ENCODE measurements at places on chromosomes 13 and 19. TPM values are rescaled to one million over a fixed set of nuclear protein-coding genes. Genes with fewer than 3 reads are reported as not detected.

DNA sequence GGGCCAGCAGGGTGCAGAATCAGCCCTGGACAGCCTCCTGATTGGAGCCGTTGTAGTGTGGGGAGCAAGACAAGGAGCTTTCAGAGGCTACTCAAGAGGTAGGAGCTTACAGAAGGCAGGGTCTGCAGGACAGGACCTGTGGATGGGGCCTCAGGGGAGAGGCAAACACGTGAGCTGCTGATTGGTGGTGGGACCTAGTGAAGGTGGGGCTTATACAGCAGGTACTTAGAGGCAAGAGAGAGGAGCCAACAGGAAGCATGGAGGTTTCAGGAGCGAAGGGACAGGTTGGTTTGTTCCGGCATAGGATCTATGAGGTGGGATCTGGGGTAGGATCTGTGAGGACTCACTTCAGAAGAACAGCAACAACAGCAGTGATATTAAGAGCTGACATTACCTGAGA, 32.4 kb downstream of the ZSWIM4 start:
- DNase-seq: no peak

- DNase-seq: no peak
Observed at GRCh38 chr13:98939660-98940191, 38.1 kb downstream of the DOCK9 start.

DNA sequence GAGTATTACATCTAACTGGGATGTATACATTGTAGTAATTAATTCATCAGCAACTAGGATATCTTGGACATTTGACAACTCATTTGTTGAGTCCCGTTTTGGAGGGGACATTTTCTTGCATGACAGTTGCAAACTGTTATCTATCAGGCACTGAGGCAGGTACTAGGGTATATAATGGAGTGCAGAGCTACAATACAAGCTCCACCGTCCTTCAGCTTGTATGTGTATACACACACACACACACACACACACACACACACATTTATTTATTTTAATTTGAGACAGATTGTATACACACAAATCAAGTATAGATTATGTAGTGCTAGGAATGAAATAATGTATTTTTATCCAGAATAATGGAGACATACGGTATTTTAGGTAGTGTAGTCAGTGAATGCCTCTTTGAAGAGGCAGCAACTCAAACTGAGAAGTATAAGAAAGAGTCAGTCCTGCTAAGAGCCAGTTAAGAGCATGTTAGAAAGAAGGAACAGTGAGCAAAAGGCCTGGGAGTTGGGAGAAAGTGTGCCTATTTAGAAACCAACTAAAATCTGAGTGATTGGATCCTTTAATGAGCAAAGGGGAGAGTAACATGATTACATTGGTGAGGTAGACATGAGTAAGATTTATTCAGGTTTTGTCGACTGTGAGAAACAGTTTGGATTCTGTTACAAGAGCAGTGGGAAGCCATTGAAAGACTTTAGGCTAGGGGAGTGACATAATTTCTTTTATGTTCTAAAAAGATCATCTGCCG, 74.5 kb downstream of the NBEA start:
- no peak for DNase-seq

DNA sequence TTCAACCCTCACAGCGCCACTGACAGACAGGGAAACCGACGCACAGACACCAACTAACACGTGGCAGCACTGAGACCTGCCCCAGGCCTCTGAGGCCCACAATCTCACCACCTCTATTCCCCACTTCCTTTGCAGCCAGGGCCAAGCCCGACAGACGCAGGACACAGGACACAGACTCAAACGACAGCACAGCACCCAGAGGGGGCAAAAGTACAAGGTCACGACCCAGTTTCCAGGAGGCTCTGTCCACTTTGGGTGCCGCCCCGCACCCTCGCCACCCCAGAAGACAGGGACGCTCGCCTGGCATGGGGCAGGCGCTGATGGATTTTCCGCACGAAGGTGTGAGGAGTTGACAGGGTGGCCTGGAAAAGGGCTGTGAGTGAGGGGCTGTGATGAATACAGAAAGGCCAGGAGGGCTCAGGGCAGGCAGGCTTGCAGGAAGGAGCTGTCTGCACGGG, 48.8 kb downstream of the MLLT1 start:
- DNase-seq: no peak

- DNase-seq: no peak
Observed at GRCh38 chr19:4557971-4558941, 1.2 kb downstream of the SEMA6B start.

GRCh38 chr19:41935760-41936415, 7.6 kb upstream of the ERFL start:
- DNase-seq: no peak

- no peak for DNase-seq
Observed at GRCh38 chr13:46296115-46296822, 84.5 kb downstream of the LRRC63 start.

GRCh38 chr13:85816413-85816812, 17.2 kb upstream of the SLITRK6 start:
- DNase-seq: no peak

GRCh38 chr13:44273991-44274770, 99.4 kb upstream of the SERP2 start:
- no peak for DNase-seq

GRCh38 chr19:10332158-10332964, 968 bp downstream of the RAVER1 start:
- DNase-seq: no peak

DNA sequence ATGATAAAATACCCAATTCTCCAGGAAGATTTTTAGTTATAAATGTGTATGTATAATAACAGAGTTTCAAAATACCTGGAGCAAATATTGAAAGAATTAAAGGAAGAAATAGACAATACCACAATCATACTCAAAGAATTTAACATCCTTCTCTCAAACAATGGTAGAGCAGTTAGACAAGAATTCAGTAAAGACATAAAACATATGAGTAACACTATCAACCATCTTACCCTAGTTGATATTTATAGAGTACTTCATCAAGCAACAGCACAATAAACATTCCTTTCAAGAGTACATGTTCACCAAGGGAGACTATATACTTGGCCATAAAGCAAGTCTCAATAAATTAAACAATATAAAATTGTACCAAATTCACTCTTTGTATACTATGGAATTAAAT, 108.4 kb downstream of the DLEU7 start:
- no peak for DNase-seq

DNA sequence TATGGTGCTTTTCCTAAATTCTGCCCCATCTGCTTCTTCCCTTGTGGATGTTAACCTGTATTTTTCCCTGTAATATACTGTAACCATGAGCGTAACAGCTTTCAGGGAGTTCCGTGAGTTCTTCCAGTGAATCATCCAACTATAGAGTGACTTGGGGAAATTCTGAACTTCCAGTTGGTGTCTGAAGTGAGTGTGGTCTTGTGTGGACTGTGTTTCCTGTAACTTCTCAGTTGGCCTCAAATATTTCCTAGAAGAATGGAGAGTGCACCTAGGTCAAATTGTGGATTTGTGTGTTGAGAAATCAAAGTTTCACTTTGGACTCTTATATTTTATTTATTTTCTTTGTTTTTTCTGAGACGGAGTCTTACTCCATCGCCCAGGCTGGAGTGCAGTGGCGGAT, 11.0 kb upstream of the ZNF766 start:
- DNase-seq: no peak

- peak; percentile 76 for DNase-seq
Observed at GRCh38 chr19:6218491-6219146, 61.2 kb downstream of the MLLT1 start.

GRCh38 chr13:45733361-45733760, 31.2 kb downstream of the CBY2 start:
- no peak for DNase-seq

DNA sequence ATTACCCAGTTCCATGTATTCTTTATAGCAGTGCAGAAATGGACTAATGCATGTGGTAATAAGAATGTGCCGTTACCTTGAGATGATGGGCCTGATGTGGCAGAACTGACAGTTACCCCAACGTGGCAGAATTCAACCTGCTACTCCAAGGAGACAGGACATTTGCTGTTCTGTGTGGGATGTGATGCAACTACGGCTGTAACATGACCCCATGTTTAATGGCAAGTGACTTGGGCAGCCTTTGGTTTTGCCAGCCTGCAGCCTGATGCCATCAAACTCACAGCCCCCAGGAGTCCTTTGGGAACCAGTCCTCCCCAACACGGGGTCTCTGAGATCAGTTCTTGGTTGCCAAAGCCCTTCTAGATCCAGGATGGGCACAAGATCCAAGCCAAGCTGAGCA, 107.3 kb downstream of the ZNF557 start:
- no peak for DNase-seq

DNA sequence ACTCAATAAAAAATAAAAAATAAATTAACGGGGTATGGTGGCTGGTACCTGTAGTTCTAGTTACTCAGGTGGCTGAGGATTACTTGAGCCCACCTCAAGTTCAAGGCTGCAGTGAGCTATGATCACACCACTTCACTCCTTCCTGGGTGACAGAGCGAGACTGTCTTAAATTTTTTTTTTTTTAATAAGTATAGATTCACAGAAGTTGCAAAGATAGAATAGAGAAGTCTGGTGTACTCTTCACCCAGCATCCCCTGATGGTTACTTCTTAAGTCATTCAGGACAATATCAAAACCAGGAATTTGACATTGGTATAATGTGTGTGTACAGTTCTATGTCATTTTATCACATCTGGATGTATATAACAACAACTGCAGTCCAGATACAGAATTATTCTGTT, 7.7 kb upstream of the CD22 start:
- no peak for DNase-seq

DNA sequence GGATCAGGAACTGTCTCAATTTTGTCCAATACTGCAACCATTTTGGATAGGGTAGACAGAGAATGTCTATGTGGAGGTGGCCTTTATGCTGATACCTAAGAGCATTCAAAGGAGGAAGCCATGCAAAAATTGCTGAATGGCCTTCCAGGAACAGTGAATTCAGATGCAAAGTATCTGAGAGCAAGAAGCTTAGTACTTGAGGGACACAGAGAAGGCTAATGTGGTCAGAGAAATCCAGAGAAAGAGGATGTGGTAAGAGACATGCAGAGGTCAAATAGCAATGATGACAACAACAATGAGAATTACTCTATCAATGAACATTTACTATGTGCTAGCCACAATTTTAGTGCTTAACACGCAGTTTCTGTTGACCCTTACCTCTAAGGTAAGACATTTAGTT, 785.6 kb upstream of the KLHL1 start:
- DNase-seq: no peak

DNA sequence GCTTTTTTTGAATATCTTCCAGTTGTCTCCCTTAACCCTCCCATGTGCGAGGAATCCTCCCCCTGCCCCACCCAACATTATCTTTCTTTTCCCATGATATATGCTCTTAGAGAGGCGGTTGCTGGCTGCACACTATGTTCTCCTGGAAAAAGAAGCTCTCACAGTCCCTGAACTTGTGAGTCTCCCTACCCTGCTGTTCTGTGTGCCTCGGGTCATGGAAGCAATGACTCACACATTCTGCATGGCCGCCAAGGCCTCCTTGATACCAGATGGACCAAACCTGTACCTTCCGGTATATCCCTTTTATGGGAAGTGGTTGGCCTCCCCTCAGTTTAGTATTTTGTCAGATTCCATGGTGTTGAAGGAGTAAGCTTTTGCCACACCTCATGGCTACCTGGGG, 705.4 kb downstream of the SLITRK6 start:
- DNase-seq: no peak

DNA sequence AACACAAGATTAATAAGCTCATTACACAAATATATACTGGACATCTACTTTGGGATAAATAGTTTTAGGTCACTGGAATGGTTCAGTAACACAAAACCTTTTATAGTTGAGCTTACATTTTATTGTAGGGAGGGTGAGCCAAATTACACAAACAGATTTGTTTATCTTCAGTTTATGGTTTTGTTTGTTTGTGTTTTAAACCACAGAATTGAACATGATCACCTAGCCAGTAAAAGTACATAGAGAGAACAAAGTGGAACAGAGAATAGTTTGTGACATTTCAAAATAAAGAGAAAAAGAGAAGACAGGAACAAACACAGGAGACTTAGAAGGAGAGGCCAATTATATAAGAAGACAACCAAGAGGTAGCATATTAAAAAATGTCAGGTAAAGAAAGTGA, 1930.2 kb upstream of the PCDH20 start:
- DNase-seq: no peak

GRCh38 chr13:34751044-34751443, 191.0 kb upstream of the NBEA start:
- no peak for DNase-seq

- DNase-seq: no peak
Observed at GRCh38 chr13:39037410-39037879, 444 bp downstream of the PROSER1 start.

DNA sequence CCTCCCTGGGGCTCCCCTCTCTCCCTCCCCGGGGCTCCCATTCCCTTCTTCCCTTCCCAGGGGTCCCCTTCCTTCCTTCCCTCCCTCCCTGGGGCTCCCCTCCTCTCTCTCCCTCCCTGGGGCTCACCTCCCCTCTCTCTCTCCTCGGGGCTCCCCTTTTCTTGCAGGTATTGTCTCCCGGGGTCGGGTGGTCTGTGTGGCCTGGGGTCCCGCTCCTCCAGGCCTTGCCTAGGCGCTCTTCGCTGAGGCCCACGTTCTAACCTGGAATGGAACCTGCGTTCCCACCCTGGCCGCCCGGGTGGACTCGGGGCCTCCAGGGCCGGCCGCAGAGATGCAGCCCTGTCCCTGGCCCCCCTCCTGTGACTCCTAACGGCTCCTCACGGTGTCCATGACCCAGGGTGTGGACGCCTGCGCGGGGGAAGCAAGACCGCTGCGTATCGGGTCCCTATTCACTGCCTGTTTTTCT, 940 bp upstream of the DCUN1D2 start:
- no peak for DNase-seq

GRCh38 chr19:45294291-45295029, 28.2 kb downstream of the CKM start:
- peak; percentile 67 for DNase-seq

DNA sequence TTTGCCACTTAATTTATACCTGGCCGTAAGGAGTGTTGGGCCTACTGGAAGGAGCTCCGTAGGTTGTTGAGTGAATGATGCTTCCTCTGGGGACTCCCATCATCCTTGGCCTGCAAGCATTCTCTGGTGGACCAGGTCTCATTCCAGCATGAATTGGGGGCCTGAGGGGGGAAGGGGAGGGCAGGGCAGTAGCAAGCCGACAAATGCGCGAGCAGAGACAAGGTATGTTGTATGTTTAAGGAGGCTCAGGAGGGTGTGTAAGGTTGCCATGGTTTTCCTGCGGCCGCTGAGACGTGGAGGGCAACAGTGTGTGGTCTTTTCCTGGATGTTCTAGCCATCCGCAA, 749 bp downstream of the ZNF264 start:
- no peak for DNase-seq

GRCh38 chr13:33800646-33801186, 17.2 kb upstream of the RFC3 start:
- no peak for DNase-seq

Gene SPC24
- 0.47 TPM for polyA plus RNA-seq

Gene BLOC1S3
- 2.1 TPM for polyA plus RNA-seq

Gene PRRG2
- 15.9 TPM for polyA plus RNA-seq

Gene PPM1N
- polyA plus RNA-seq: 2.1 TPM

Gene ZIC2
- not detected for polyA plus RNA-seq

Gene PNMA8B
- polyA plus RNA-seq: 1.1 TPM

Gene PTGIR
- 3.5 TPM for polyA plus RNA-seq

Gene PTPRS
- polyA plus RNA-seq: 14.8 TPM

Gene RPL21
- polyA plus RNA-seq: 759 TPM

Gene CD22
- 0.49 TPM for polyA plus RNA-seq

Gene RFPL4AL1
- not detected for polyA plus RNA-seq

Gene DENND1C
- polyA plus RNA-seq: 2.8 TPM

Gene ZNF600
- polyA plus RNA-seq: 17.4 TPM
